AG08395 (cell line): ENCODE measurements at places on chromosomes 1 and 21.

DNA sequence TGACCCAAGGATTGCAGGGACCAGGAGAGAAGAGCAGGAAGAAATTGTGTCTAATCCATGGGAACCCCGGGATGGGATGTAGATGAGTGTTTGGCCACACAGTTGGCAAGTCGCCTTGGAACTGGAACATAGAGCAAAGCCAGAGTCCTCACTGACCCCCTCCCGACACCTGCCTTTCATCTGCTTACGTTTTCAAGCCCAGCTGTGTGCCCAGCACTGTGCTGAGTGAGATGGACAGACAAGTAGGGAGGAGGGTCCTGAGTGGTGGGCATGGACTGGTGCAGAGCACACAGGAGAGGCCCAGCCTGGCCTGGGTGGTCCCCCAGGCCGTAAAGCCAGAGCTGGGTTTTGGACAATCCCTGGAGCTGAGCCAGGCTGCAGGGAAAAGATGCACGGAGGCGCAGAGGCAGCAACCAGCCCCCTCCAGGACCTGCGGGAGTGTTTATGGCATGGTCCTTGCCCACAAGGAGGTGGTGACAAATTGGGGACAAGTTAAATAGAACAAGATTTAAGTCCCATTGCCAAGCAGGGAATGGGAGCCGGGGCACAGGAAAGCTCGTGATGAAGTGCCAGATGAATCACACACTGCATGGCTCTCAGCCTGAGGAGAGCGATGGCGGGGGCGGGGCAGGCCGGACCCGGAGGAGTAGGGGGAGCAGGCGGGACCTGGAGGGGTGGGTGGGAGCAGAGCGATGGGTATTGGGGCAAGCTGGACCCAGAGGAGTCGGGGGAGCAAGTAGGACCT, 157.8 kb upstream of the VAMP3 start:
- DNase-seq = no peak

DNA sequence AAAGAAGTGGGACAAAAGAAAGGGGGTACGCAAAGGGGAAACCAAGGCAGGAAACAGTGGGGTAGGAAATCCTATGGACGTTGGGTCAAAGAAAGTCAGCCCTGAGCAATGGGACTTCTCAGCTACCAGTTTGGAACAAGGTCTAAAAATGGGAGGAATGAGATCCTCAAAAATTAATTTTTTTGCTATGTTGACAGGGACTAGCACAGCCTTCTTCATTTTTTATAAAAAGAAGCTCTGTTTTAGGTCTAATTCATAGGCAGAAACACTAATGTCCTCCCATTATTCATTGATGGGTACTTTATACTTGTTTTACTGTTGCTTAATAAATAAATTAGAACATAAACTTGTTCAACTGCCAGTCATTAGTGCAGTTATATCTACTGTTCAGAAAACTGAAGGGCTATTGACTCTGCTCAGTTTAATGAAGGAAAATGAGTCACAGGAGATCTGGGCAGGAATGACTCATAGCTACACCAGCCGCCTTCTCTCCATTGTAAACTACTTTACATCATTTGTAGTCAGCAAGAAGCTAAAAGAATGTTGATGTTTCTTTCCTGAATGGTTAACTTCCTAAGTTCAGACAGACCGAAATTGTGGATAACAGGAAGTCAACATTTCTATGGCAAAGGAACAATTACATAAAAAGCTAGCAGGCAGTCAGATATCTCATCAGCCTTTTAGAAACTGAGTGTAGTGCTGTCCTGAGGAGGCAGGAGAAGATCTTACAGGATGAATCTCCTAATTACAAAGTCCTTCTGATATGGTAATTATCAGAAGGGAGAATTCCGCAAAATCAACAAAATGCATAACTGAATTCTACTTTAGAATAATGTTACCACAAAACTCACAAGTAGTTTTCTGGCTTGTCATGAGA, 356.4 kb upstream of the PKN2 start:
- peak; percentile 89 for DNase-seq

GRCh38 chr1:246068619-246069509, 438.2 kb downstream of the SMYD3 start:
- no peak for DNase-seq

- DNase-seq = no peak
These were observed 2.6 kb upstream of the SPRR1A start for GRCh38 chr1:152981146-152981871.

DNA sequence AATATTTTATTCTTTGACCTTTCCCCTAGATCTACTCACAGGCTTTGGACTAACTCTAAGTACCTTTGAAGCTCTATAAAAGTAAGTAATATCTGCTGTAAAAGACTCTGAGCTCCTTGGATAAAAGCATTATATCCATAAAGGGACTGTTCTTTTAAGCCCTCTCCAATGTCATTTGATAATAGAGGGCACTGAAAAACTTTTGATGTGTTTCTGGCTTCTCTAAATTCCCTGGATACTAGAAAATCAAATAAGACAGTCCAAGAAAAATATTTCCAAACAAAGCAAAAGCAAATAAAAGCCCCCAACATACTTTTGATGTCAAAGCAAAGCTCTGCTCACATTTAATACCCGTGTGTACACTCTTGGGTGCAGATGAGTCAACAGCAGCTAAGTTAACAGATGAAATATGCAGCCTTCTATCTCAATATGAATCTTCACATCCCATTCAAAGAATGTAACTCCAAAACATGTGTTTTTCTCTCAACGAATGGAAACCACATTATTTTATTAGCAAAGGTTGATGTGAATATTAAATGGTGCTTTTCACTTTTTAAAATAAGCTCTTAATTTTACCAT, 230.3 kb downstream of the CENPF start:
- DNase-seq = peak; percentile 54

DNA sequence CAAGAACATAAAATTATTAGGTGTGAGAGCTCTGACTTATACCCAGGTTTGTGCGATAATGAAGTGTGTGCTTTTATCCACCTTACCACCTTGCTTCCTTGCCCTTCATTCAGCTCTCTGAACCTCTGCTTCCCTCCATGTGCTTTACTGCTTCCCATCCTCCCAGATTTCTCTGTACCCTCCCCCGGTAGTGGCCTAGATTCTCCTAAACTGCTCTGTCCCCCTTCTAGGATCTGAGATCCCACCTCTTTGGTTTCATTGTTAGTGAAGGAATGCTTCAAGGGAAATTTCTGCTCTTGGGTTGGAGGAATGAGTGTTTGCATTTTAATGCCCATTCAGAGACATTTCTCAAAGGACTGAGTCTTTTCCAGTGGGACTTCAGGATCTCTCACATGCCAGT, 159.5 kb downstream of the ST6GALNAC3 start:
- no peak for DNase-seq

DNA sequence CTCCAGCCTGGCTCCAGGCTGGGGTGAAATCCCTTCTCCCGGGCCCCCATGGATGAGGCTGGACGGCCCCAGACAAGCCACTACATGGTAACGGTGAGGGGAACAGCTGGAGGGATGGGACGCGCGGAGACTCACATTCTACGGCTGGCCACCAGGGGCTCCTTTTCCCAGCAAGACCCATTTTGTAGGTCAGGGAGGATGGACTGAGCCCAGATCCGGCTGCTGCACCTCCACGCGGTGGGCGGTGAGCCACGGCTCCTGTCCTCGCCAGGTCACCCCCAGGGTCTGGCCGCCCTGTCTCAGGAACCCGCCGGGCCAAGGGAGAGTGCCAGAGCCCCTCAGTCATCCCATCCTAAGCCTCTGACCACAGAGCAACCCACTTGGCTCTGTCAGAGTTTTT, 75.0 kb upstream of the ACTRT2 start:
- no peak for DNase-seq

GRCh38 chr1:214549604-214550003, 1.8 kb downstream of the PTPN14 start:
- DNase-seq = no peak

DNA sequence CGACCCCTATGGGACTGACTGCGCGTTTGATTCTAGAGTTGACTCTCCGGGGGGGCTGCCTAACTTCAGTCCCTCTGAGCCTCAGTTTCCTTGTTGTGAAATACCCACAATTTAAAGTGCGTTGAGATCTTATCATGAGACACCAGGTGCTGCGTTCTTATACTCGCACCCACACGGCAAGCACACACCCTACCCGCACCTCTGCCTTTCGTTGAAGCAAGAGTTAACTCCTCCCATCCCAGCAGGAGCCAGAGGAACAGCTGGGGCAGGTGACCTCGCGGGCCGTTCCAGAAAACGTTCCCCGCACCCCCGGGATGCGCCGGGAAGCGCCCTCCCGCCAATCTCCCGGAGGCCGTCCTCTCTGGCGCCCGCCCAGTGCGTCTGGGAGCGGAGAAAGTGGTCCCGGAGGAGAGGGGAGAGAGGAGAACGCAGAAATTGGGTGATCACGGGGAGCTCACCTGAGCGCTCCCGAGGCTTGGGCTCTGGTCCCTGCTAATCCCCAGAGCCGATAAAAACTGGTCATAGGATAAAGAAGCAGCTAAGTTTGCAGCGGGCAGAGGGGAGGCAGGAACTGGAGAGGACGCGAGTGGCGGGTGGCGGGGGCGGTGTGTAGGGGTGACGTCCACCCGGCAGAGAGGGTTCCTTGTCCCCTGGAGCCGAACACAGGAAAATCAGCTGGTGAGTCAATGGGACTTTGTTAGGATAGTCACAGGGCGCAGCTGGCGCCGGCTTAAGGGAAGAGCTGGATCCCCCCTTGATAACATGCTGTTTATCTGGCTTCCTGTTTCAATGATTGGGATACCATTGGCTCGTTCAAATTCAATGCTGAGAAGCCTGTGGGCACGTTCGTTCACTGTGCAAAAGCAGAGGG, 869 bp downstream of the NAV1 start:
- DNase-seq = peak; percentile 52

DNA sequence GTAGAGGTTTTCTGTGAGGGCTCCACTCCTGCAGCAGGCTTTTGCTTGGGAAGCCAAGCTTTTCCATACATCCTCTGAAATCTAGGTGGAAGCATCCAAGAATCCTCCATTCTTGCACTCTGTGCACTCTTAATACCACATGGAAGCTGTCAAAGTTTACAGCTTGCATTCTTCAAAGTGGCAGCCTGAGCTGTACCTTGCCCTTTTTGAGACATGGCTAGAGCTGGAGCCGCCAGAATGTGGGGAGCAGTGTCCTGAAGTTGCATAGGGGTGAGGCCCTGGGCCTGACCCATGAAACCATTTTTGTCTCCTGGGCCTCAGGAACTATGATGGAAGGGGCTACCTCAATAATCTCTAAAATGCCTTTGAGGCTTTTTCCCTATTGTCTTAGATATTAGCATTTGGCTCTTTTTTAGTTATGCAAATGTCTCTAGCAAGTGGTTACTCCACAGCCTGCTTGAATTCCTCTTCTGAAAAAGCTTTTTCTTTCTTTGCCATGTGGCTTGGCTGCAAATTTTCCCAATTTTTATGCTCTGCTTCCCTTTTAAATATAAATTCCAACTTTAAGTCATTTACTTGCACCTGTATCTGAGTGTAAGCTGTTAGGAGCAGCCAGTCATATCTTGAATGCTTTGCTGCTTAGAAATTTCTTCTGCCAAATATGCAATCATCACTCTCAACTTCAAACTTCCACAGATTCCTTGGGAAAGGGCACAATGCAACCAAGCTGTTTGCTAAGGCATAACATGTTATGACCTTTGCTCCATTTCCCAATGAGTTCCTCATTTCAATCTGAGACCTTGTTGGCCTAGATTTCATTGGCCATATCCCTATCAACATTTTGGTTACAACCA, 92.1 kb upstream of the ARTN start:
- no peak for DNase-seq

GRCh38 chr21:34965200-34966174, 83.6 kb downstream of the RUNX1 start:
- peak; percentile 69 for DNase-seq

GRCh38 chr1:56972976-56973375, 7.2 kb upstream of the C8B start:
- peak; percentile 41 for DNase-seq

- DNase-seq = no peak
These were observed 247.9 kb upstream of the B3GALT2 start for GRCh38 chr1:193434319-193434718.

DNA sequence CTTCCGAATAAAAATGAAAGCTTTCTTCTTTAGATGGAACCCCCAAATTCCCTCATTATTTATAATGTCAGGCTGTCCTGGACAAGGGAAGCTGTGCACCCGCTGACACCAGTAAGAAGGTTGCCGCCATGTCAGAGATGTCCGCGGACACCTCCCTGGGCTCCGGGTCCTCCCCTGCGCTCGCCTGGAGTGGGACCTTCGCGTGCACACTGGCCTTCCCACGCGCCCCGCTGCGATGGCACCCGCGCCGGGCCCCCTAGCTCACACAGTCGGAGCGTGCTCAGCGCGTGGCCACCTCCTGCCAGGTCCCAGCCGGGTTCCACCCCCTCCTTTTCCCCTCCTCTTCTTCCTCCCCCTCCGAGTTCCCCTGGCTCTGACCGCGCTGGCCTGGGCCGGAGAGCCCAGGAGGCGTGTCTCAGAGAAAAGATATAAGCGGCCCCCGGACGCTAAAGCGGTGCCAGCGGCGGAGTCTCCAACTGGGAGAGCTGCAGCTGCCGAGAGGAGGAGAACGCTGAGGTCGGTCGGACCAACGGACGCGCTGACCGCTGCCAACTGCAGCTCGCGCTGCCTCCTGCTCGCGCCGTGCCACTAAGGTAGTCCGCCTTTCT, at the start of gene G0S2:
TSS of gene G0S2 (plus strand) at position 456 of the 608 bp plus-strand sequence. CDS start 273 bp downstream, outside the sequence.
- DNase-seq = peak; percentile 52

DNA sequence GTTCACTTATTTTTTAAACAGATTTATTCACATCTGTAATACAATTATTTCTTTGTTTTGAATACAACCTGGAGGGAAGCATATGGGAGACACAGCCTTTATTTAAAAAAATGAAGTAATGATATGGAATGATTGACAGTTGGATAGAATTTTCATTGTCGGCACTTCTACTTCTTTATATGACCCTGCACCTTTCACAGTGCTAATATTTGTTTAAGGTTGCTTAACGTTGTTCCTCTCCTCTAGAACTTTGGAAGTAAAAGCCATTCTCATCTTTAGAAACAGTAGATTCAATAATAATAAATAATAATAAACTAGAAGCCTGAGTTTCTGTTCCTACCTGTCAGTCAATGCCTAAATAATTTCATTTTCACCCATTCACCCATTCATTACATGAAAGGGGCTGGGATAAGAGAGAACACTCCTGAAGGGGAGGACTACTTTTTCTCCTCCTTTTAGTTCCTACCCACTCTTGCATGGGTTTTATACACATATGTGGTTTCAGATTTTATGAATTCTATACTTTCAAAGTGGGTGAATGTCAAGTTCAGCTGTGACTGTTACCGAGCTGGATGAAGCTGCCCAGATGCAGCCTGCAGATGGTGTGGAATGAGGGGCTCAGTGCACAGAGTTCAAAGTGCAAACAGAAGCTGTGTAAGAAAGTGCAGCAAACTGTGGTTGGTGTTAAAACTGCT, 9.4 kb downstream of the RUNX1 start:
- no peak for DNase-seq

GRCh38 chr1:8540261-8540941, 222.5 kb downstream of the SLC45A1 start:
- peak; percentile 63 for DNase-seq

- no peak for DNase-seq
These were observed 42.6 kb upstream of the CTPS1 start for GRCh38 chr1:40936931-40937339.

GRCh38 chr1:31991182-31991581, 22.5 kb upstream of the KHDRBS1 start:
- DNase-seq = no peak

GRCh38 chr1:26408604-26409003, 2.0 kb upstream of the LIN28A start:
- peak; percentile 88 for DNase-seq

- no peak for DNase-seq
These were observed 35.2 kb upstream of the CTPS1 start for GRCh38 chr1:40944326-40944725.

GRCh38 chr1:23168079-23168444, 594 bp downstream of the LUZP1 start:
- DNase-seq = no peak

GRCh38 chr1:27713139-27713725, 12.5 kb upstream of the FAM76A start:
- DNase-seq = no peak

- DNase-seq = no peak
These were observed 14.1 kb downstream of the CDA start for GRCh38 chr1:20602851-20603450.
